ENCODE measurements at places on chromosomes 3 and 15. TPM values are rescaled to one million over a fixed set of nuclear protein-coding genes. Genes with fewer than 3 reads are reported as not detected.
A peak's percentile ranks its signal among the peaks of the same experiment; 100 is the strongest.

The TTLL13 gene
- not detected for polyA plus RNA-seq

The MELTF gene
- polyA plus RNA-seq: not detected

The GOLGA8R gene
- not detected for polyA plus RNA-seq

The CASR gene
- polyA plus RNA-seq: not detected

DNA sequence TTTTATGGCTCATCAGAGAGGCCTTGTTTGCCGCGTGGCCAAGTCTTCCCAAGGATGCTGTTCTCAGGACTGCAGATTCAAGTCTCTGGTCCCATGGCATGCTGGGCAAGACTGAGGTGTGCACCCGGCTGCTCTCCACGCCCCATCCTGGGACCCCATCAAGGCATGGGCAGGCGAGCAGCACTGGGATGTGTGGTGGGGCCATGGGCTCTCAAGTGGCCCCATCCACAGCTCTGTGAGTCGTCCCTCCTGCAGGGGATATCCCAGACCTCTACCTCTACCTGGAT lies 13.1 kb upstream of the GP9 start:
- DNase-seq: no peak

GRCh38 chr3:151837057-151837456 lies 23.1 kb downstream of the AADAC start:
- DNase-seq: no peak

DNA sequence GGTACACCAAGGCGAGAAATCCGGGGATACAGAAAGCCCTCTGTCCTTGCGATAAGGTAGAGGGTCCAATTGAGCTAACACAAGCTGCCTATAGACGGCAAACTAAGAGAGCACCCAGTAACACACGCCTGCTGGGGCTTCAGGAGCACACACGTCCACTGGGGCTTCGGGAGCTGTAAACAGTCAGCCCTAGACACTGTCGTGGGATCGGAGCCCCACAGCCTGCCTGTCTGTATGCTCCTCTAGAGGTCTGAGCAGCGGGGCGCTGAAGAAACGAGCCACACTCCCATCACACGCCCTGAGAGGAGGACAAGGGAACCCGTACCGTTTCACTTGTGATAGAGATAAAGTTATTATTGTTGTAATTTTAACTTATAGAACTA lies 486 bp downstream of the SAMMSON start:
- no peak for DNase-seq

DNA sequence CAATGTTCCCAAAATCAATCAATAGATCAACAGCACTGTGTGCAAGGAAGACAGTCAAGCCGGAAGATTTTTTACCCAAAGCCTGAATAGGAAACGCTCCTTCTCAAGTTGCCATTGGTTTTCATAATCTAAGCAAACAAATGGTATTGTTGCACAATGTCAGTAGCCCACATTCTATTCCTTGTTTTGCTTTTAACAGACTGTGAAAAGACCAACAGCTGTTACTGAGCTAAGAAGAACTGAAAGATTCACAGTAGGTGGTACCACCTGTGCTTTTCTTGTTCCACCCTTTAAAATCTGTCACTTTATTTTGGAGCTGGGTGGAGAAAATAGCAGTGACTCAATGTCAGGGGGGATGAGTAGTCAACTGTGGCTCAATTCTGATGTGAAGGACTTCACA lies 357.5 kb upstream of the CADM2 start:
- no peak for DNase-seq

- peak; percentile 31 for DNase-seq
These were observed 165.2 kb upstream of the UMPS start for GRCh38 chr3:124565013-124565412.

GRCh38 chr3:55337641-55338180 lies 149.4 kb downstream of the WNT5A start:
- DNase-seq: no peak

- no peak for DNase-seq
These were observed 123.8 kb downstream of the PPM1L start for GRCh38 chr3:160879859-160880258.

DNA sequence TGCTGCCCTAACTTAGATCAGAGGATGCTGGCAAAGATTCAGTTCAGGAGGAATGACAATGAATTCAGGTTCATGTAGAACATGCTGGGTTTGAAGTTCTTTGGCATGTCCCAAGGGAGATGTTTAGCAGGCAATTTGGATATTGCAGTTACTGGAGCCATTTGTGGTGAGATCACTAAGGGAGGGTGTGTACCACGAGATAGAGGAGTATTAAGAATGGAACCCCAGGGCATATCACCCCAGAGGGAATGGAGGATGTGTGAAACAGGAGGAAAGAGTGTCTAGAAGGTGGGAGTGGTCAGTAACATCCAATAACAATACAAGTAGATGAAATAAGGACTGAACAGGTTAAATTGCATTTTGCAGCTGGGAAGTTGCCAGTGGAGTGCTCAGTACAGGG lies 87.1 kb downstream of the CCR1 start:
- DNase-seq: no peak

DNA sequence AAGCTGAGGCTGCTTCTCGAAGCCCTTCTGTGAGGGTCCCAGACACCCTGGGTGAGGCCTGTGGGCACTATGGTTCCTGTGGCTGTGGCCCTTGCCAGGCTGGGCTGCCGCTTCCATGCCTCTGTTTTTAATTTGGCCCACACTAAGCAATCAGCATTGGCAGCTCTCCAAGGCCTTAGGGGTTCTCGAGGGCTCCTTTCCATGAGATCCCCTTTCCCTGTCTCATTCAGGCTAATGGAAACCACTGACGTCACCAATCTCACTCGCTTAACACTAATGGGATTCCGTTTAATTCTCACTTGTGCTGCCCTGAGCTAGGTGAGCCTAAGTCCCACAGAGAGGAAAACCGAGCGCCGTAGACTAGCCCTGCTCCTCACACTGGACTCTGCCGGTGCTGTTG lies 60.2 kb upstream of the RAB6B start:
- DNase-seq: no peak

DNA sequence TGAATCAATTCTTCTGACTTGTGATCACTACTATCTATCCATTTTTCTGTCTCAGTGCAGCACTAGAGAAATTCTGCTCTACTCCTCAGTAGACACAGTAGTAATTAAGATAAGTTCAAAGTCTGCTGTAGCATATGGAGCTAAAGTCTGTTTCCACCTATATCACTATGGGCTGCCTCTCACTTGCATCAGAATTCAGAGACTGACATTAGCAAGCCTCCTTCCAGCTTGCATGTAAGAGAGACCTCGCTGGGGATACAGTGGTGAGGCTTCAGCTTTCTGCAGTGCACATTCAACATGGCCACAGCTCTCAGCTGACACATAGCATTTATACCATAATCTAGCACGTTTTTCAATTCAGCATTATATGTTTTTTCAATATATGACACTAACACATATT lies 217.0 kb downstream of the PLOD2 start:
- no peak for DNase-seq

- DNase-seq: no peak
These were observed 221.6 kb upstream of the NR2E3 start for GRCh38 chr15:71588746-71589145.

Measured in naive B cell (primary cell).